ENCODE measurements at places on chromosomes 2 and 18.

- DNase-seq, result no peak
These were observed 92.7 kb downstream of the CSRNP3 start for GRCh38 chr2:165562233-165562632.

GRCh38 chr2:60311524-60311923 is 241.9 kb downstream of the BCL11A start:
- DNase-seq, result no peak

- no peak for DNase-seq
These were observed 32.3 kb downstream of the CXCR4 start for GRCh38 chr2:136085453-136086209.

GRCh38 chr2:175234153-175234552 is 52.6 kb upstream of the ATP5MC3 start:
- DNase-seq, result no peak

- no peak for DNase-seq
These were observed 1485.4 kb upstream of the CELF4 start for GRCh38 chr18:39051013-39051412.

DNA sequence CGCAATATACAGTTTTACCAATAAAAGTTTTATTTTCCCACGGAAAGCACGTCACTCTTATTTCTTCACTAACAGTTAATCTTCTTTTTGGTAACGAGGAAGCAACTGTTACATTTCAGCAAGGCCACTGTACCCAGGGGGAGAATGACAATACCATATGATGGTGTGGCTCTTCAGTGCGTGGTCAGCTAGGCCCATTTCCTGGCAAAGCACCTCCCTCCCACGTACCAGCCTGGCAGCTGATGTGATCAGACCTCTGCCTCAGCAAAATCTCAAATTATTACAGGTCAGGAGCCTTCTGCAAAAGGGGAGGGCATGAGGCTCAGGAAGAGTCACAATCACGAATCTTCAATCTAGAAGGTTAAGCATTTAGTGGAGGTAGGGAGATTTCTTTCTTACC is 55.4 kb downstream of the KLF7 start:
- no peak for DNase-seq

GRCh38 chr18:28034567-28034966 is 142.4 kb downstream of the CDH2 start:
- DNase-seq, result no peak

DNA sequence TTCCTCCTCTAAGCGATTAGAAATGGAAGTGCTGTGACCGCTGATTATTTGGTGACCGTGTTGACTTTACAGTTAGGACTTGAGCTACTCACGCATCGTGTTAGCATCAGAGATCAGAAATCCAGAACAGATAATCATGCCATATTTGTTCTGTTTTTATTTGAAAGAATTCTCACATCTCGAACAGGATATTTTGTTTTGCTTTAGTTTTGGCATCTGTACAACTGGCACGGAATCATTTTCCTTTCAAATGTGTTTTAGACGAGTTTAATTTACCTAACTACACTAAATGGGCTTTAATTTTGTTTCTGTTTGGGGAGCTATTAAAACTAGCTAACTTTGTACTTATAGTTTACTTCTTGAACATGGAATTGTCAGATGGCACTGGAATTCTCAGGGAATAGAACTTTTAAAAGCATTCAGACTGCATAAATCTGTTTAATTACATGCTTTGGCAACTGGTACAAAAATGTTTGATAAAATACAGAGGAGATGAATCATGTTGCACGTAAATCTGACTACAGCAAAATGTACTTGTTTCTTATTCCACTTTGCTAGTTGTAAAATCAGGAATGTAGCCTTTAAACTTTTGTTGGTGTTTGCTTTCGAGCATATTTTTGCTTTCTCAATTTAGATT is 1.4 kb downstream of the ITPRID2 start:
- DNase-seq, result no peak

DNA sequence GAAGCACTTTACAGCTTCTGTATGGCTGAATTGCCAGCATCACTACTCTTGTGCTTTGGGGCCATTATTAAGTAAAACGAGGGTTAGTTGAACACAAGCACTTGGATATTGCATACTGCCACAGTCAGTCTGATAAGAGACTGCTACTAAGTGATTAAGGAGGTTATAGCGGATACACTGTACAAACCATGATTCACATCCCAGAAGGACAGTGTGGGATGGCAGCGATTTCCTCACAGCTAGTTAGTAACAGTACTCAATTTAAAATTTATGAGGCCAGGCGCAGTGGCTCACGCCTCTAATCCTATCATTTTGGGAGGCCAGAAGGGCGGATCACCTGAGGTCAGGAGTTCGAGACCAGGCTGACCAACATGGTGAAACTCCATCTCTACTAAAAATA is 2.6 kb upstream of the BMPR2 start:
- no peak for DNase-seq

DNA sequence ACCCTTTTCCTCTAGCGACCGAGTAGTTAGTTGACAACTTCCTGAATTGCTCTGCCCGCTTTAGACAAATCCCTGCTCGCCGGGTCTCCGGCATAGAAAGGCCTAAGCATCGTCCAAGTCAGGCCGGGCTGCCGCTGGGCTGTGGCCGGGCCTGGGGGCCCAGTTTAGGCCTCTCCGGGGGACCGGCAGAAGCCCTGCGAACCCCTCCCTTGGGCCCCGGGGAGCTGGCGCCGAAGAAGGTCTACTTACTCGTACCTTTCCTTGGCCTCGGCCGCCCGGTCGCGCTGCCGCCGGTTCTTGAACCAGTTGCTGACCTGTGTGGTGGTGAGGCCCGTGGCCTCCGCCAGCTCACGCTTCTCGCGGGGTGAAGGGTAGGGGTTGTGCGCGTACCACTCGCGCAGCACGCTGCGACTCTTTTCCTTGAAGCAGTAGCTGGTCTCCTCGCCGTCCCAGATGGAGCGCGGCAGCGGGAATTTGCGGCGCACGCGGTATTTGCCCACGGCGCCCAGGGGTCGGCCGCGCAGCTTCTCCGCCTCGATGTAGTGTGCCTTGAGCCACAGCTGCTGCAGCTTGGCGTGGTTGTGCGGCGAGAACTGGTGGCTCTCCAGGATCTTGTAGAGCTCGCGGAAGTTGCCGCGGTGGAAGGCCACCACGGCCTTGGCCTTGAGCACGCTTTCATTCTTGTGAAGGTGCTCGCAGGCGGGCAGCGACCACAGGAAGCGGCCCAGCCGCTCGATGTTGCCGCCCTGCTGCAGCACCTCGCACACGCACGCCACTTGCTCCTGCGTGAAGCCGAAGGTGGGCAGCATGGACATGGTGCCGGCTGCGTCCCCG is 739 bp downstream of the SIX2 start:
- no peak for DNase-seq

- DNase-seq, result no peak
These were observed 22.4 kb downstream of the RTP5 start for GRCh38 chr2:241891988-241892298.

DNA sequence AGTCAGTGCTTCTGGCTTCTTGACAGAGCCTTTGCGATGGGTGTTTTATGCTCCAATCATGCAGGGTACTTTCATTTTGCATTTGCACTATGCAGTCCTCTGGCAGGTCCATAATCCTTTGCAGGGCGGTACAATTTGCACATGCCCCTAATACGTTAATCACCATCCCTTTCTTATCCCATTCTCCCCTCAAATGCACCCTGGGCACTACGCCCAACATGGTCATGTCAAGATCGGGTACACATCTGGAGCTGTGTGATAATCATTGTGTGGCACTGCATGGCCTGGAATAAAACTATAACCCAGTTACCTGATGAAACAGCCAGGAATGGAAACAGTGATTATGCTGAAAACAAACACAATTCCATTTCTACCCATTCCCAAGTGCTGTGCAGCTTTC is 27.7 kb downstream of the LOXHD1 start:
- no peak for DNase-seq

- DNase-seq, result no peak
These were observed 1.1 kb downstream of the PTH2R start for GRCh38 chr2:208407667-208408066.

GRCh38 chr2:103361712-103362111 is 599.9 kb downstream of the TMEM182 start:
- no peak for DNase-seq

DNA sequence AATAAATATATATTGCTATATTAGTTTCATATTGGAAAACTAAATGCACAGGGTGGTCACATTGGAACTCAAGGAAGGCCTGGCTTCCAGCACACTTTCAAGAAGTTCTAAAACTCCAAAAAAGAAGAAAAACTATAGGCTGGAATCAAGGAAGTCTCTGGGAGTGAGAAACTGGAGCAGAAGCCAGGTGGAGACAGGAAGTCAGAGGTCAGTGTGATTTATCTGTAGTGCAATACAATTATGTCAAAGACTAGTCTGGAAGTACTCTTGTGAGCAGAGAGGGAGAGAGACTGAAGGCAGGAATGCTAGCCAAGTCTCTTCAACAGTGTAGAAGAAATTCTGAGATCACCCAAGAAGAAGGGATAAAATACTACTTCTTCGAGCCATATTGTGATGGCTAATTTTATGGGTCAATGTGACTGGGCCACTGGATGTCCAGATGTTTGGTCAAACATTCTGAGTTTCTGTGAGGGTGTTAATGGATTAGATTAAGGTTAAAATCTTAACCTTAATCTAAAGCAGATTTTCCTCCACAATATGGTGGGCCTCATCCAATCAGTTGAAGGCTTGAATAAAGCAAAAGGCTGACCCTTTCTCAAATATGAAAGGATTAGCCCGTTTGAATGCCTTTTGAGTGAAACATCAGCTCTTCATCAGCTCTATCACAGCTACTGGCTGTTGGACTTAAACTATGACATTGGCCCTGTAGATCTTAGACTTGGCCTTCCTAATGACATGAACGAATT is 208.0 kb downstream of the TDRD15 start:
- DNase-seq, result no peak

DNA sequence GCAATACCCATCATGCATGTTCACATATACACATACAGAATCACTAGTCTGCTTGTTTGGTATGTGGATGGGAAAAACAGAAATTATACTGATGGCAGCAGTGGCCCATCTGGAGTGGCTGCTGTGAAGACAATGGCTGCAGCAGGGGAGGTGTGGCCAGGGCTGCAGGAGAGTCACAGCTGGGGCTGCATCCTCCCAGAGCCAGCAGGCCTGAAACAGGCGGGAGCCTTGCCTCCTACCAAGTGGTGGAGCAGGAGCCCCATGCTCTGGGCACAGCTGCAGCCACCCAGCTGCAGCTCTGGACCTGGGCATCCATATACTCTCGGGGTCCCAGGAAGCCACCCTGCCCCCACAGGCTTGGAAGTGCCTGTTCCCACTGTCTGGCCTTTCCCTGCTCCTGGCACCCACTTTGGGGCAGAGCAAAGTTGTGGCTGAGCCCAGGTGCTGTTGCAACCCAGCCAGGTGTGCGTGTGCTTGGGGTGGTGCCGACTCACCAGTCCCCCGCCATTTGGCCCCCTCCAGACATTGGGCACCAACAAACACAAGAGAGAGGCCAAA is 136.6 kb downstream of the SPAG16 start:
- no peak for DNase-seq

DNA sequence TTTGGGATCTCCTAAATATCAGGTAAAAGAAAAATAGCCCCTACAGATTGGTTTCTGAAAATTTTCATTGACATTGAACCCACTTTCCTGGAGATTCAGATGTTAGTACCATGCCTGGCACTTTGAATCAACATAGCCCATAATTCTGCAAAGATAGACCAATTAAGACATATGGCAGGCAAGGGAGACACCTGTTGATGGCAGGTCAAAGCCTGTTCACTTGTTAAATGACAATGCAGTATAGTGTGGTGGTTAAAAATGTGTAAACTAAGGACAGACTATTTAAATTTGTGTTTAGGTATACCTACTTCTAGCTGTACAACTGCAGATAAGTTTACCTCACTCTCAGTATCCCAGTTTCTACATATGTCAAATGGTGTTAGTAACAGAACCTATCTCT is 178.1 kb upstream of the MMADHC start:
- no peak for DNase-seq

DNA sequence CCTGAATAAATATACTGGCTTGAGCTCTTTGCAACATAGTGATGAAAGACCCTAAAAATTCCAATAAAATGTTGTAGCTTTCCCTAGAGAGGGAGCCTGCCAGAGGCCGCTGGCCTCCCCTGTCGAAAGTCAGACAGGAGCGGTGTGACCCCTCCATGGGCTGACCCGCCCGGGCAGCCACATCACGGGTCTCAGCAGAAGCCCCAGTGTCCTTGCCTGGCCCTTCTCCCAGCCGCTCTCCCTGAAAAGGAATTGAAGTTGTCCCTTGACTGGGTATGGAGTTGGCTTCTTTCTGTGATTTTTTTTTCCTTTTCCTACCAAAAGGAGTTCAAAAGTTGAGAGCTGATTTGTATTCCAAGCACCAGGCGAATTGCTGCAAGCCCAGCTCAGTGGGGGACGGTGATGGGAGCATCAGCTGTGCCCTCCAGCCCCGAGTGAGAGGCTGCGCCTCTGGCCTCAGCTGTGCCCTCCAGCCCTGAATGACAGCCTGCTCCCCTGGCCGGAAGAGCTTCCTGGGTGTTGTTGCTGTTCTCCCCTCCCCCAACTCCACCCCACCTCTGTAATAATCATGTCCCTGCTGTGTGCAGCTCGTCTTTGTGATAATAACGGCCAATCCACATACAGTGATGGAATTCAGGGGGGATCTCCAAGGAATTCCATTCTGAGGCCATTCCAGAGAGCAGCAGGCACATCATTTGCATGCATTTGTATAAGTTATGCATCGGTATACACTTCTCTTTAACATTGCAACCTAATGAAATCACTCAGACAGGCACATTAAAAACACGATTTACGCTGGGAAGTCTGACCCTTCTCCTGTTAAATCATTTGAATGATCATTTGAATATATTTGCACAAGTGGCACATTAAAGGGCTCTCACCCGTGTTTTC is 501.0 kb downstream of the EIPR1 start:
- DNase-seq, result no peak

DNA sequence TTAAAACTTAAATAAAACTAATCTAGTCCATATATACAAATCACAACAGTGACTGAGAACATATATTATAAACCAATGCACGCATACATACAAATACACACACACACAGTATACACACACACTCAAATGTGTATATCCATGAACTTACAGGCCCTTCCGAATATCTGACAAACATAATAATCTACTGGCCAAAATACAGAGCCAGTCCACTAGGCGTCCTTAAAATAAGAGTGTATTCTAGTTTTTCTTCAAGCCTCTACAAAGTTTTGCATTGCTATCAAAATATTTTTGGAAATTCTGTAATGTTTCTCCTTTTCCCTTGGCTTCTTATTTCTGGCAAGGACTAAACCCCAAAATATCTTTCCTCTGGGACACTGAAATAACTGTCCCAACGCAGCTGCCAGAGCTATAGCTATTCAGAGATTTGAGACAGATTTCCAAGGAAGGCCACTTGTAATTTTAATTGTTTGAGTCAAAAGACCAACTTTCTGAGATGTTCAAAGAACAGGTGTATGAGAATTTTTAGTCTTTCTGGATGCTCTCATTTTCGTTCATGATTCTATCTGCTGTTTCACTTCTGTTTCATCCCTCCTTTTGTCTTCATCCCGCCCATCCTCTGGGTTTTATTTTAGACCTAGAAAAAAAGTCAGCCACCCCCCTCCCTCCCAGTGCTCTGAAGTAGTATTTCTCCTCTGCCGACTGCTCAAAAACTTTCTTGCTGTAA is 24.1 kb upstream of the SP3 start:
- no peak for DNase-seq

All from activated T-cell treated with anti-CD3 and anti-CD28 coated beads for 1 hour (primary cell).